ENCODE measurements at places on chromosomes 12 and 14.

DNA sequence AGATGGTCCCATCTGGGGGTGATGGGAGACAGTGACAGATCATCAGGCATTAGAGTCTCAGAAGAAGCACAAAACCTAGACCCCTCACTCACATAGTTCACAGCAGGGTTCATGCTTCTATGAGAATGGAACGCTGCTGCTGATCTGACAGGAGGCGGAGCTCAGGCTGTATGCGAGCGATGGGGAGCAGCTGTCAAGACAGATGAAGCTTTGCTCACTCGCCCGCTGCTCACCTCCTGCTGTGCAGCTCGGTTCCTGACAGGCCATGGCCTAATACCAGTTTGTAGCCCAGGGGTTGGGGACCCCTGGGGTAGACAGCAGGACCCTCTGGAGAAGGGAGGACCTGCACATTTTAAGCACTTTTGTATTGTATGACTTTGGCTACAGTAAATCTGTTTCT, 111.2 kb downstream of the LGMN start:
- no peak for DNase-seq

DNA sequence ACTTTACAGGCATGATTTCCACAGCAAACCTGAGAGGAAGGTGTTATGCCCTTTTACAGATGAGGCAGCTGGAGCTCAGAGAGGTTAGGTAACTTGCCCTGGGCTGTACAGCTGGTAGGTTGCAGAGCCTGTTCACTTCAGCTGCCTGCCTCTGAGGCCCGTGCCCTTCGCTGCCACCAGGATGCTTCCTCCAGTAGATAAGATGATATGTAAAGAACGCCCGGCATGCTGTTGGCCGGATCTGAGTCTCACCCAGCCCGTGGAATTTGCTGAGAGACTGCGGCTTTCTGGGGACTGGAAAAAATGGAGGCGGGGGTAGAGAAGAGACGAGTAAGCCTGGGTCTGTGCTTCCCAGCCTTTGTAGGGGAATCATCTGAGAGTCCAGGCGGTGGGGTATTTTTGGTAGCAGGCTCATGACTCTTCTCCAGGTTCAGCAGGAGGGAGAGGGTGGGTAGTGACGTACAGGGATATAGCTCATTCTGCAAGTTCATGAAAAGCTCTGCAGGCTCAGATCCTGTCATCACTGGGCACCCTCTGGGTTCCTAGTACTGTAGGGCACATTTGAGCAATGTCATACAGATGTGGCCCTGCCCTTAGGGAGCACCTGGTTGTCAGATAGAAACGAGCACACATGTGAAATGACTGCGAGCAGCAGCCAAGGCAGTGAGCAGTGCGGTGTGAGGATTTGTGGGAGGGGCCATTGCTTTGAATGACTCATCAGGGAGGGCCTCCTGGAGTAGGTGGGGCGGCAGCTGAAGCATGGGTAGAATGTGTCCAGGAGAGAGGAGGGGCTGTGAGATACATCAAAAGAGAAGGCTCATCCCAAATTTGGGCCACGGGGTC, 159.4 kb downstream of the TSPAN9 start:
- no peak for DNase-seq

GRCh38 chr12:43737646-43738045, 20.9 kb downstream of the PUS7L start:
- no peak for DNase-seq

GRCh38 chr12:31370531-31371255, 44.7 kb upstream of the SINHCAF start:
- DNase-seq: peak; percentile 59

GRCh38 chr12:105214148-105214547, 21.8 kb downstream of the APPL2 start:
- DNase-seq: no peak

GRCh38 chr12:51357374-51358047, 11.0 kb upstream of the CELA1 start:
- DNase-seq: no peak

DNA sequence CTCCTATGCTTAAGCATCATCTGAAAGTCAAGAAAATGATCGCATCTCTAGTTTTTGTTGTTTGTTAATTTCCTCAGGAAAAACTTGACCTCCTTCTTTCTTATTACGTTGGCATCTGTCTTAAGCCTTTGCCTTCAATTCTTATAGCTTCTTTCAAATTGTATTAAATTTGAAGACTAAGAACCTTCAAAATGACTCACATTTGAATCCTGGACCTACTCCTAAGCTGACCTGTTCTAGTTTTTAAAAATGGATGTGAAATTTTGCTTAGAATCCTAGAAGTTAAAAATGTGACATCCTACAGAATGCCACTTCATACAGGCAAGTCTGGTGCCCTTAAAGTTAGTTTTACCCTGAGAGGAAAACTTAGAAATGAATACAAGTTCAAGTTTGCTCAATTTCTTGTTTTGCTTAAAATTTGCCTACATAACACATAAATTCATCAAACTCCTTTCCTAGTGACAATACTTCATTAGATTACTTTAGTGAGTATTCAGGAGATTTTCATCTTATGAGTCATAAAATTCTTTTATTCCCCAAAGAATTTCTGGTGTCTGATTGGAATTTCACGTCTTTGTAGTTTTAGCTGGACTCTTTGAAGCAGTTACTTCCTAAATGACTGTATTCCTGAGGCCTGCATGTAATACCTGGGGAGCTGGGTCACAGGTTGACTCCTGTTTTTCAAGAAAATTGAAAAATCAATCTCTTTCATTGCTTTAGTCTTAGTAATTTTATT, 152.3 kb downstream of the MSRB3 start:
- no peak for DNase-seq

DNA sequence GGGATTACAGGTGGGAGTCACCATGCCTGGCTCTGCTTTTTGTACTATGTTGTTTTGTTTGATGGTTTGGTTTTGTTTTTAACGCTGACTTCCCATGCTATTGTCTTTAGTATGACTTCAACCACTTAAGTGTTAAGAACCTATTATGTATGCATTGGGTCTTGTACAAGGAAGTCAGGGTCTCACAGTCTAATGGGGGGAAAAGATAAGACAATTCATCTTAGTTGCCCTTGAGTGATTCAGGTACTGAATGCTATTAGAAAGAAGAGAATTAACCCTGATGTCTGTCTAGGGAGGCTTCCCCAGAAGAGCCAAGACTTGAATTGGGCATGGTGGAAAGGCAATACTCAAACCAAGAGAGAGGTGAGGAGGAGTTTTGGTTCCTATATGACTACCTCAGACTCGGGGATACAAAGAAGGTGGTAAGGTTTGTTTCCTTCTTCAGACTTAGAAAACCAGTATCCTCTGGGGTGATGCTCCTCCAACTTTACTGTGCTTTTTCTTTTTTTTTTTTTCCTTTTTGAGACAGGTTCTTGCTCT, 64.6 kb downstream of the SUSD6 start:
- DNase-seq: no peak

DNA sequence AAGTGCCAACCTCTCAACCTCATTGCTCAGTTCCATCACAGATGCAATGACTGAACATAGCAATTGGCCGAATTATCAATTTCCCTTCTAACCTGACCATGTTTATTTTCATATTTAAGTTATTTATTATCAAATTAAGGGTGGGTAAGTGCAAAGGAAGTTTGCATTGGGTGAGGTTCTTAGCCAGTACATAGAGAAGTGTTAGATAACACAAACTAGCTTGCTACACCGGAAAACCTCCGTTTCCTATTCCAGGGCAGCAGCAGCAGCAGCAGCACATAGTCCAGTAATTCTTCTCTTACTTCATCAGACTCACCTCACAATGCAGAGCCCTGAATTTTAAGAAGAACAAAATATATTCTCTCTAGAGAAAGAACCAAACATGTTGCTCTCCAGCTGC, 200.5 kb upstream of the OR4E1 start:
- DNase-seq: no peak

DNA sequence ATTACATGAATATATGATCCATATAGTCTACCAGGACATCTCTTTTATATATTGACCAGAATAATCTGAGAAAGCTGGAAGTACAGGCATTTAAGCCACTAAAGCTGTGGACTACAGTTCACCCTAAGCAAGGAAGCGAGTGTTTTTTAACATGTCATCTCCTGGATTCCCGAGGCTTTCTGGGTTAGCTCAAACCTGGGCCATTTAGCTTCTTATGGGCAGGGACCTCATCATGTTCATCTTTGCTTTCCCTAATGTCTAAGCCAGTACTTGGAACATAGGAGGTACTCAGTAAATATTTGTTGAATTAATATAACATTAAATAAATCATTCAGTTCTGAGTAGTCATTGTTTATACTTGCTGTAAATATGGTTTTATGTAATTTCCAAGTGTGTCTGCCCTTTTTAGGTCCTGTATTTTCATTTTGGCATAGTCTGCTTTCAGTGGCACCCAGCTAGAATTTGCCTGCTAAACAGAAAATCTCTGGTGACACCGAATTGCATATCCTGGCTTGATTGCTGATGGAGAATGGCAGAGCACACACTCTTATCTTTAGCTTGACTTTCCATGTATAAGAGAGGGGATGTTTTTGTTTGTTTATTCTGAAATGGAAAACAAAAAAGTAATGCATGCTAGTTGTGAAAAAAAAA, 344.5 kb downstream of the ZFP36L1 start:
- DNase-seq: no peak

DNA sequence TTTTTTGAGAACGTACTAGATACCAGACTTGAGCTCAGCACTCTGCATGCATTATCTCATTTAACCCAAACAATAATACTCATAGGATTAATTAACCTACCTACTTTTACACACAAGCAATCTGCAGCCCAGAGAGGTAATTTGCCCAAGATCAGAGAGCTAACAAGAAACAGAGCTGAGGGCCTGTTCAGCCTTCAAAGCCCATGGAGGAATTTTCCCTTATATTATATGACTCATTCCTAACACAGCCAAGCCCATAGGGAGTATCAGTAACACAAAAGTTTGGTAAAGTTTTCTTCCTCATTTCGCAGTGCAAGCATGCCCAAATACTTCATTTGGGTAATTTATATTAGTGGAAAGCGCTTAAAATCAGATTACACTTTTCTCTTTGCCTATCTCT, 94.7 kb downstream of the GALC start:
- no peak for DNase-seq

GRCh38 chr12:98998697-98999299, 353.7 kb downstream of the APAF1 start:
- peak; percentile 9 for DNase-seq

DNA sequence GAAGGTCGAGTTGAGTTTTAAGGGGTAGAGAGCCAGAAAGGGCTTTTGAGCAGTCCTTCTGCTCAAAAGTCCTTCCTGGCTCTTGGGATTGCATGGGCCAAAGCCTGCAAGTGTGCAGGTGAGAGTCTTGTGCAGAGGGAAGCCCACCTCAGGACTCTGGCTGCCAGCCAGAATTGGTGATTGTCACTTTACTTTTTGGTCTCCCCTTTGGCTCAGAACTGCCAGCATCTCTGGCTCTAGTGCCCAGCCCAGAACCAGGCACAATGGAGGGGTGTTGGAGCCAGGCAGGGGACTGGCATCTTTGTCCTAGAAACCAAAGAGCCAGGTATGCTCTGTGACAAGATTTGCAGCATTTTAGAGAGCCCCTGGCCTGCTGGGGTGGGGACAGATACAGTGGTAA, 23.5 kb downstream of the FAM222A start:
- DNase-seq: no peak

GRCh38 chr14:51539571-51540037, 112.1 kb upstream of the FRMD6 start:
- DNase-seq: no peak

DNA sequence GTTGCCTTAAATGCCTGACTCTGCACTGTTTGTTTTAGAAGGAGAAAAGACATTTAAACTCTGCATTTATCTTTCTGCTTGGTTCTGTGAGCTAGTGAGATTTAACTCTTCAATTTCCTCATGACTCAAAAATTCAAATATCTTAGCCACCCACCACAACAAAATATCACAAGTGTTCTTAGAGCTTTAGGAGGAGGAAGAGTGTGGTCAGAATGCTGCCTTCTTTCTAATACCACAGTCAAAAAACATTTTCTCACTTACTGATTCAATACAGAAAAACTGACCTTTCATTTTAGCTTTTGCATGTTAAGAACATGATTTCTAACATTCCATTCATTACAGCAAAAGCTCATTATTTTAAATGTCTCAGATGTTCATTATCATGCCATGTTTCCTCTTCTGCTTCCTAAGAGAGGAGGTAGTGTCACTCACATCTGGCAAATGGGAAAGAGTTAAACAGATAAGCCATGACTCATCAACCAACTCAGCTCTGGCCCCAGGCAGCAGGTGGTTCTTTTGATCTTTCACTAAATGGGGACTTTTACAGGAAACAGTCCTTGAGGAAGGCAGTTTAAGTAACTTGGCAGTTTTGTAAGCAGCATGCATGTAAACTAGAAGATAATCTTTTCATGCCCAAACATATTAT, 56.4 kb upstream of the RNU6-8 start:
- no peak for DNase-seq

- no peak for DNase-seq
These were observed 38.6 kb upstream of the GNG2 start for GRCh38 chr14:51821822-51822221.

- DNase-seq: peak; percentile 45
These were observed 72.0 kb upstream of the DBX2 start for GRCh38 chr12:45122768-45123380.

GRCh38 chr14:93957333-93957710, 19.0 kb downstream of the ASB2 start:
- DNase-seq: no peak

DNA sequence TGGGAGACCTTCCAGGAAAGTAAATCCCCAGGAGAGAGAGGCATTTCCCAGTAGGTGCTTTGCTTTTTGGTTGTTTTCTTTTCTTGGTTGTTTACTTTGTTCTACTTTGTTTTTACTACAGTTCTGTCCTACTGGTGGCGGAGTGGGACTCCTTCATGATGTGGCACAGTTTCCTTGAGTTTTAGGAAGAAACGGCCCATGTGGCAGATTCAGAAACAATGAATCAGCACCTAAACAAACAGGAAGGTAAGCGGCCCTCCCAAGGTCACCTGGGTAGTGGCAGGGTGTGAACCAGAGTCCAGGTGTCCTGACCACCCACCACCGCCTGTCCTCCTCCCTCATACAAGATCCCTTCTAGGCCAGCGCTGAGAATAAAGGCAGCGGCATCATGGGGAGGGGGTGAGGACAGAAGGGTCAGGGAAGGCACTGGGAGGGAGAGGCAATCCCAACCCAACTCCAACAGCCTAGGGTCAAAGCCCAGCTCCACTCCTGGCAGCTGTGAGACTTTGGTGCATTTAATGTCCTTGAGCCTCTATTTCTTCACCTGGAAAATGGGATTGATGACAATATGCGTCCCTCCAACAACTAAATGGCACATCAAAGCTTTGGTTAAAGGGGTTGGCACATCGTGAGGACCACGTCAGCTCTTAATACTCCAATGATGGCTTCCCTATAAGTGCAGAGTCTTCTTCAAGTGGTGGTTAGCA, 111.5 kb upstream of the BCL2L14 start:
- no peak for DNase-seq

- DNase-seq: no peak
These were observed 8.1 kb upstream of the CYP46A1 start for GRCh38 chr14:99675951-99676350.

DNA sequence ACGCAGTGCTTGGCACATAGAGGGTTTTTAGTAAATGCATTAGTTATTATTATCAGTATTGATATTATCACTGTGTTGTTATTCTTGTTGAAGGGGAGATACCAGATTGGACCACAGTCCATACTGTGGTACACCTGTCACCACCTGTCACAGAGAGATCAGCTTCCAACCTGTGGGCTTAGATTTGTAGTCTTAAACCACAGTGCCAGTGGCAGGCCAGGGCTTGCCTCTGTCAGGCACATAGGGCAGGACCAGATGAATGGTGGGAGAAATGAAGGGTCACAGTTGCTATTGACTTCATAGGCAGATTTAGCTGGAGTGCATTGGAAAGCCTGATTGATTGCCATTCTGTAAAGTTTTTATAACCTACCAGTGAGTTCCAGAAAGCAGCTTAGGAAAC, 35.1 kb downstream of the ARL1 start:
- no peak for DNase-seq
